Stimulated activated memory B cell treated with anti-CD40 and anti-IgM and Interleukin-4, amounts not matched to agents 10 μg/mL and 1 μg/mL and 100 μg/mL, for 72 hours (primary cell): ENCODE measurements at places on chromosomes 6 and 20.

GRCh38 chr6:138622967-138623366 lies 123.7 kb upstream of the NHSL1 start:
- no peak for ATAC-seq

- no peak for ATAC-seq
Observed at GRCh38 chr6:141244366-141244765, 888.4 kb upstream of the GJE1 start.

- ATAC-seq, result no peak
Observed at GRCh38 chr6:138600726-138601125, 101.4 kb upstream of the NHSL1 start.

DNA sequence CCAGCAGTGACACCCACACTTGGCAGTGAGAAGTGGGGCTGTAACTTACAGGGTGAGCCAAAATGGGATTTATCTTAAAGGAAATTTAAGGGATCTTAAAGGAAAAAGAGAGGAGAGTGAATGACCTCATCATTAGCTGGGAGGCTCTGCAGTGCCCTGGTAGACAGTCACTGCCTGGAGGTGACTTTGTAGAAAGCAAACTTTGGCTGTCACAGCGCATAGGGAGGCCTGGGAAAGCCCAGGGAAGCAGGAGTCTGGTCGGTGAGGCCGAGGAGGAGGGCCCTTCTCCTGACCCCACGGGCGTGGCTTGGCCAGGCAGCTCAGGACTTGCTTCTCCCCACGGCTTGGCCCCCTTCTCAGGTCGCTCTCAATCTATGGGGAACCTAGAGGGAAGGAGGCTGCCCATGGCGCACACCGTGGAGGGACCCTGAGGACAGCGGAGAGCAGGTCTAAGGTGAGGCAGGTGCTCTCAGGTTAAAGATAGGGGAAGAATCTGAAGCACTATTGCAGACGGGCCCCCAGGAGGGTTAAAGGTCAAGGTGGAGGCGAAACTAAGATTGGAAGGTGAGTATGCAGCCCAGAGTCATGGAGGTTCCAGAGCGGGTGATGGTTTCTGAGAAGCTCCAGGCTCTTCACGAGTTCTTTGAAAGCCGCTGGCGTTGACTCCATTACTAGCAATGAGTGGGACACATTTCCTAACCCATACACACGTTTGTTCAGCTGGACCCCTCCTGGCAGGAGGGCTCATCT lies 15.6 kb upstream of the RIPK1 start:
- no peak for ATAC-seq

- no peak for ATAC-seq
Observed at GRCh38 chr6:118804091-118804490, 89.9 kb upstream of the ASF1A start.

GRCh38 chr20:49099011-49099410 lies 52.9 kb downstream of the CSE1L start:
- no peak for ATAC-seq

- no peak for ATAC-seq
Observed at GRCh38 chr6:107735906-107736635, 88.0 kb downstream of the SCML4 start.
